ENCODE measurements at places on chromosomes 7 and 10.

- DNase-seq = no peak
Measured at GRCh38 chr10:62133618-62134017, 135.0 kb downstream of the RTKN2 start.

- DNase-seq = no peak
Measured at GRCh38 chr7:94698275-94698674, 42.3 kb upstream of the SGCE start.

DNA sequence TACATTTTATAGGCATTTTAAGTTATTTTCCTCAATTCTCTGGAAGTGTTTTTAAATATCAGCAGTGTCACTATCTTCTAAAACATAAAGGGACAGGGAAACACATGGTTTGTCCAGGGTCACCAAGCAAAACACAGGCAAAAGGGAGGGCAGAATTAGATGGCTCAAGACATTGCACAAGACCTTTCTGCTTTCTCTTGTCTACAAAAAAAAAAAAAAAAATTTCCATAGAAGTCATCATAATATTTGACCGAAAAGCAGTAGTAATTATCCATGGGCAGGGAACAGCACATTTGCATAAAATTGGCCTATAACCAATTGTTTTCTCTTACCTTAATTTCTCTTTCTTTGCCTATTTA lies 703.1 kb upstream of the FZD8 start:
- no peak for DNase-seq

DNA sequence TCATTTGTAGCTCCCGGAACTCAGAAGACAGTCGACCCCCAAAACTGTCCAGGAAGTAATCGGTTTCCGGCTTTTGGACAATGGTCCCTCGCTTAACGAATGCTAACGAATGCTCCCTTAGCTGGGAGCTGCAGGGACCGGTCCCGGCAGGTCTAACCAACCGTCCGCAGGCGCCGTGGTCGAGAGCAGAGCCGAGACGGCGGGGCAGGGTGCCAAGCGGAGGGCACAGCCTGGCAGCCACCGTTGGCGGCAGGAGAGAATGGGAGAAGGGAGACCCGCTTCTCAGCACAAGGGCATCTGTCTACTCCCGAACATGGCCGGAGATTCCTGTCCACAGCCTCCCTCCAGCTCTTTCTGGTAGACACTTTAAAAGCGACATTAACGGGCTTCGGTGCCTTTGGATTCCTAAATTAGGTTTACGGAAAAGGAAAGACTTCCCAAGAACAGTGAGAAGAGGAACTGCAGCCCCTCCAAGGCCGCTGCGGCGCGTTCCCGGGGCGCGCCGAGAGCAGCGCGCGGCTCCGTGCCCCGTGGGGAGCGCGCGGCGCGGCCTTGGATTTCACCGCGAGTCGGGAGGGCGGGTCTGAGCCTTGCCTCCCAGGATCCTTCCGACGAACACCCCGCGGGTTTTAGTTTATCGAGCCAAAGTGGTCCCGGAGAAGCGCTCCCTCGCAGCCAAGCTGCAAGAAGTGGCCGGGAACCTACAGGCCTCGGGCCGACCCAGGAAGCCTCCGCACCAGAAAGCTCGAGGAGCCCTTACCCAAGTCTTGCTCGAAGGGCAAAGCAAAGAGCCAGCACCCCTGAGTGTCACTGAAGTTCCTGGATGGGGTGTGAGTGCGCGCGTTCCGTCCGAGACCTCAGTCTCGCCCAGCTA lies 3.6 kb upstream of the TBX20 start:
- DNase-seq = no peak

DNA sequence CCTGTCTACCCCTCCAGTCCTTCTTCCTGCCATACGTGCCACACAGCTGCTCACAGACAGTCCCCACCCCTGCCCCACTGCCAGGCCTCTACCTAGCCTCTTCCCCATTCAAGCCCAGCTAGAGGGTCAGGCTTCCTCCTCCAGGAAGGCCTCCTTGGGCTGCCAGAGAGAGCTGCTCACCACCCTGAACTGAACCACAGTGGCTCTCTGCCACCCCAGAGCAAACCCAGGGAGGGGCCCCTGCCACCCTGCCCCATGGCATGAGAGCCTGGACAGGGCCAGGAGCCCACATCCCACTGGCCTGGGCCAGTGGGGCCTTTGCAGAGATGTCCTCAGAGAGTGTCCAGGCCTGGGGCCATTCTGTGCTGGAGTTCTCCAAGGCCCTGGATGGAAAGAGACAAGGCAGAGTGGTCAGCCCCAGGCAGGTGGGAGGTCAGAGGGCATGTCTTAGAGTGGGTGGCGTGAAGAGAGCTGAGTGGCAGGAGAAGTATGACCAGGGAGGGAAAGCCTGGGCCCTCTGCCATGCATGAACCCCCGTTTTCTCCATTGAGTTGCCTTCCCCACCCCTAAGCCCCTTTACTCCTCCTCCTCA lies 40.4 kb downstream of the TMEM270 start:
- DNase-seq = no peak

GRCh38 chr10:77823811-77824542 lies 102.6 kb downstream of the DLG5 start:
- DNase-seq = no peak

DNA sequence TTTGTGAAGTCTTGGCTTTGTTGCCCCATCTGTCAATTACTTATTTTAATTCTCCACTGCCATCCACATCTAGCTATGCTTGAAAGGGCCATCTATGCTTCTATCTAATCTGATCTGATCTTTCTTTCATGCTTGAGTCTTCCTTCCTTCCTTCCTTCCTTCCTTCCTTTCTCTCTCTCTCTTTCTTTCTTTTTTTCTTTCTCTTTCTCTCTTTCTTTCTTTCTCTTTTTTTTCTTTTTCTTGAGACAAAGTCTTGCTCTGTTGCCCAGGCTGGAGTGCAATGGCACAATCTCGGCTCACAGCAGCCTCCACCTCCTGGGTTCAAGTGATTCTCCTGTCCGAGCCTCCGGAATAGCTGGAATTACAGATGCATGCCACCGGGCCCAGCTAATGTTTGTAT lies 11.3 kb downstream of the TFR2 start:
- no peak for DNase-seq

- DNase-seq = no peak
Measured at GRCh38 chr10:100782461-100783244, 37.3 kb downstream of the PAX2 start.

DNA sequence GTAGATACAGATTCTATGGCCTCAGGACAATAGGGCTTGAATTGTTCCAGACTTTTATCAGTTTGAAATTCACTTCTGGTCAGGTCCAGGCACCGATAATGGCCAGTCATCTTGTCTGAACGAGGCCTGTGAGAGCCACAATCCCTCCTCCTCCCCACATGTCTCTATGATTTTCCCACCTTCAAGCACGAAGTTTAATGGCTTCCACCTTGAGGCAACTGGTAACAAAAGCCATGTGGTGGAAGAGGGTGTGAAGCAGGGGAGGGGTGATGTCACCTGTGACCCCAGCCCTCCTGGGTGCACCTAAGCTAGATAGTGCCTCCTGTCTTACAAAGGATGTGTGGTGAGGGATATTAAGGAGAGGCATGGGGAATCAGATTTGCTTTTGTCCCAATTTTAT lies 89.2 kb downstream of the PCGF5 start:
- DNase-seq = no peak

DNA sequence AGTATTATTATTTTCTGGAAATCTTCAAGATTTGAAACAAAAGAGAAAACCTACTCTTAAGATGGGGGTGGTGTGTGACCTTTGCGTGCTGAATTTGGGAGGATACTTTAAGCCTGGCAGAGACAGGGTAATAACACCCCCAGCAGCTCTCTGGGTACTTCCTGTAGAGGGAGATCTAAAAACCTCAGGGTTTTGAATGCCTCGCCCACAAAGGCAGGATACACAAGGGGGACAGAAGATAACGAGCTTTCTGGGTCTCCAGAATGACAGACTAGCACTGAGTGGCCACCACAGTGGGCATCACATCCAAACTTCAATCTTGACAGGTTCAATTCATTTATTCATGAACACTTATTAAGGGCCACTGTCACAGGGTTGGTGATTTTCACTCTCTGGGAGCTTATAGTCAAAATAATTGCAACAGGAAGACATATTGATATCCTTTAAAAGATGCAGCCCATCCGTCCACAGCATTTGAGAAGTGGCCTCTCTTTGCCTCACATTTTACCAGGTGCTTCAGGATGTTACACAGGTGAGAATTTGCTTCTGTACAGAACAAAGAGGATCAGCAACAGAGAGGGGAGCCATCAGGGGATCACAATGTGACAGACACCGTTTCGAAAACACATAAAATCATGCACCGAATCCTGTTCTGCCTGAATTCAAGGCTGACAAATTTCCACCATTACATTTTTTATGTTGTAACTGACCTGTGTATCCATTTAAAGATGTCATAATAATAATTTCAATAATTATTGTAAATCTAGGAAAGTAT lies 14.3 kb downstream of the CPA1 start:
- DNase-seq = no peak

DNA sequence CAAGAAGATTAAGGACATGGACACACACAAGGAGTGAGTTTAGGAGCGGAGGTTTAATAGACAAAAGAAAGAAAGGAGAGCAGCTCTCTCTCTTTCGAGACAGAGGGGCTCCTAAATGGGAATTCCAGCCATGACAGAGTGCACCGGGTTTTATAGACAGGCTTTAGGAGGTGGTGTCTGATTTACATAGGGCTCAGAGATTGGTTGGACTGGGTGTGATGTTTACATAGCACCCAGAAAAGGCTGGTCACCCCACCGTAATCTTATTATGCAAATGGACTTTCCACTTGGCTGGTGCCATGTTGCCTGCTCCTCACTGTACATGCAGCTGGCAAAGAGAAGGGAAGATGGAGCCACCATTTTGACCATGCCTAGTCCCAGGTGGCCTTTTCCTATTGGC lies 28.4 kb upstream of the MRC1 start:
- no peak for DNase-seq

- no peak for DNase-seq
Measured at GRCh38 chr10:69742356-69742695, 59.4 kb upstream of the COL13A1 start.

GRCh38 chr10:82660205-82660604 lies 785.2 kb downstream of the NRG3 start:
- no peak for DNase-seq

DNA sequence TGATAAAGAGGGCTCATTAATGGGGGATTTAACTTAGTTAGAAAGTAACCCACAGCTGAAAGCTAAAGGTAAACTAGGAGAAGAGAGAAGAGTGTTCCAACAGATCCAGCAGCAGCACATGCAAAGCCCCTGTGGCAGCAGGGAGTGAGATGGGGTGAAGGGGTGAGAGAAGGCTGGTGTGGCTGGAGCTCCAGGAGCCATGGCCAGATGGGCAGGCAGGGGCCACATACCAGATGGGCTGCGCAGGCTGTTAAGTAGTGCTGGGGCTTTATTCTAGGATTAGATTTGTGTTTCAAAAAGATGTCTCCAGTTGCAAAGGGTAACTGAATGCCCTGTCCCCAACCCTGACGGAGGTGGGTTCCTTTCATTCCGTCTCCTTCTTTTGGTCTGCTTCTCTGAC lies 33.2 kb downstream of the HIF1AN start:
- DNase-seq = no peak

Measured in stimulated activated CD8-positive, alpha-beta memory T cell treated with anti-CD3 and anti-CD28 coated beads, Interleukin-12 subunit alpha, Interleukin-12 subunit beta, amount 100 ng/mL, for 4 hours (primary cell).